ENCODE measurements at places on chromosomes 2 and 18.

DNA sequence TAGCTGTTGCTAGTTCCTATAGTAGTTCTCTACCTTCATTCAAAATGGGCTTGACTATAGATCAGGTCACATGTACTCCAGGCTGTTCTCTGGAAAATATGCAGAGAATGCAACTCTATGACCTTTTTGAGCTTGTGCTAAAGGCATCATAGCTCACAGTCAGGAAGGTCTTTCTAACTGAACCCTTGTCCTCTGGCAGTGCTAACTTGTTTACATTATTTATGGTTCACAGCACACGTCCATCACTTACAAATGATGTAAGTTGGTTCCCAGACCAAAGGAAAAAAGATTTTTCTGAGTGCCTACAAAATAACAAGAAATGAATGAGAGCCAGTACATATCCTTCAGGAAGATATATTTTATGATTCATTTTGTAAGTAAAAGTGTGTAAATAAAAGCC is 236.1 kb downstream of the GCA start:
- DNase-seq, result no peak

- DNase-seq, result no peak
Observed at GRCh38 chr2:36544638-36545338, 53.2 kb downstream of the FEZ2 start.

- no peak for DNase-seq
Observed at GRCh38 chr2:152443771-152444170, 108.8 kb downstream of the FMNL2 start.

DNA sequence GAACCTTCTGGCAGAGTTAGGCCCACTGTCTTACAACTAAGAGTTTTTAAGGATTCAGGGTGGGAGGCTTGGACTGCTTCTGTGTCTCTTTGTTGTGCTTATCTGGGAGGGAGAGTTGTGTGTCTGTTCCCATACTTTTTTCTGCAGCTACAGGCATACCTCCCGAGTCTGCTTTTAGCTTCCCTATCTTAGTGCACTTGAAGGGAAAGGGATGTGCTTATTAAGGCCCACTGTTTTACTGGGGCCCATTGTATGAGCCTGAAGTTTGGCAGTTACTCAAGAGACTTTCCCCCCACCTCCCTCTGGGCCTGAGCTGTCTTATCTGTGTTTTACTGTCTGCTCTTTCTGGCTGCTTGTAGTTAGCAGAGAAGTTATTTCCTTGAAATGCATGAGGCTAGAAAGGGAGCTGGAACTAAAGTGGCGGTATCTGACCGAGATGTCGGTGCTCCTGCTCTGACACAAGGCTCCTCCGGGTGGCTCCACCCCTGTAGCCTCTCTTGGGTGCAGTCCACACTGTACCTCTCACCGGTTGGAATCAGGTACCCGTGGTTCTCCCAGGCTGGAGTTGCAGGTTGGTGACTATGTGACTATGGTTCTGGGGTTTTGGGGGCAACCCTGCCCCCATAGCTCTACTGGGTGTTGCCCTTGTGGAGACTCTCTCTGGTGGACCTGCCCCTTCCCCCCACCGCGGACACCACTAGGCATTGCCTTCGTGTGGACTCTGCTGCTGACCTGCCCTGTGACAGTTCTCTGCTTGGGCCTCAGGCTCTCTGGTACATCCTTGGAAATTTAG is 12.9 kb downstream of the UBR3 start:
- no peak for DNase-seq

DNA sequence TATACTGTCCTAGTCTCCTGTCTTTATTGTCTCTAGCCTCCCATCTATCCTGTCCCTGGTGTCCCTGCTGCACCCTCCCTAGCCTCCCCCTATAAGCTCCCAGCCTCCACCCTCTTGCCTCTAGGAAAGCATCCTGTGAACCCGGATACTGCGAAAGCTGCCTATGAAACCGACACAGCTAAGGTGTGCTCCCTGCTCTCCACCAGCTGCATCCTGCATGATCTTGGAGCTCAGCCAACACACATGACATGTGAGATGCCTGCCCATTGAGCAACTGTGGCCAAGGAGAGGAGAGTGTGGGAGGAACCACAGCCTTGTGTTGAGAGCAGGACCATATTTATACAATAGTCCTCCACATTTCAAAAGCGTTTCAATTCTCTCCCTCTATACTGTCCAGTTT is 187.1 kb downstream of the ZBTB7C start:
- DNase-seq, result no peak

GRCh38 chr2:240564561-240565332 is 3.5 kb upstream of the RNPEPL1 start:
- peak; percentile 49 for DNase-seq

DNA sequence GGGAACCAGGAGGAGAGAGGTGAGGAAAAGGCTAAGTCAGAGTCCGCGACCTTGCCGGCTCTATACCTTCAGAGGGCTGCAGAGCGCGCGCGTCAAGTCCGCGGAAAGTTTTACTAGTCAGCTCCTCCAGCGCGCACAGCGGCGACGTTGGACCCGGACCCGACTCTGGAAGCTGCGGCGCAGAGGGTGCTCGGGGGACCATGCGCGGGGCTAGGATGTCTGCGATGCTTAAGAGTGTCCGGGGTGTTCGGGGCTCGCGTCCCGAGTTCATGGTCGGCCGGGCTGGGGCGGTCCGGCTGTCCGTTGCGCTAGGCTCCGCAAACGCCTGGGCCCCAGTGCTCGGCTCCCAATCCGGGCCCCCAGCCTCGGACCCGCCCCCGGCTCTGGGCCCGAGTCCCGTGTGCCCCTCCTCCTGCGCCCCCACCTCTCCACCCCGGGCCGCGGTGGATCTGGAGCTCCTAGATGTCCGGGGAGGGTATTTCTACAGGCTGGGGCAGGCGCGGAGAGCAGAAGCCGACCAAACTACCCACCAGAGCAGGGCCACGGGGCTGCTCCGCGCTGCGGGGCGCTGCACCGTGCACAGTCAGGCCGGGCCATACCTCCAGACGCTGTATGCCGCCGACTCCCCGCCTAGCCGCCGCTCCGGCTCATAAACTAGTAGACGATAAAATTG is at the start of gene LBX2:
TSS of gene LBX2 (minus strand) at position 337 of the 673 bp plus-strand sequence. CDS start at position 271, 66 bp downstream.
- DNase-seq, result no peak

GRCh38 chr2:26692279-26692896 is at the start of gene KCNK3:
KCNK3 (plus strand) TSS chr2:26692722; CDS start chr2:26692876, 154 bp downstream.
- no peak for DNase-seq

DNA sequence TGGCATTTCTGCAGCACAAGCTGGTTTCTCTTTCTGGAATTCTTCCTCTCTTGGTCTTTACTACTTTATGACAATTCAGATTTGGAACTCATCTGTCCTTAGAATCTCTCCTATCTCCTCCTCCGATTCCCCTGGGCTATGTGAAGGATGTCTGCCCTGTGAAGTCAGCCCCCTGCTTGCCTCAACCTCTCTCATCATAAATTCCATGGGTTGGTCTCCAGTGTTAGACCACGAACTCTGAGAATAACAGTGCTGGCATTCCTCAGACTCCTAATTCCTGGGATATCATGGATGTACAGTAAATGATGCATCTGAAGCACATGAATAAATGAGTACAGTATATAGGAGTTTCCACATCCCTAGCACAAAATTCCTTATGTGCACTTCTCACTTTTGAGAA is 21.0 kb upstream of the CYRIA start:
- no peak for DNase-seq

GRCh38 chr2:23905155-23905554 is 21.8 kb downstream of the ATAD2B start:
- no peak for DNase-seq

- peak; percentile 71 for DNase-seq
Observed at GRCh38 chr2:47907039-47907781, 912 bp upstream of the FBXO11 start.

GRCh38 chr2:225824748-225825449 is 425.4 kb downstream of the NYAP2 start:
- DNase-seq, result no peak

DNA sequence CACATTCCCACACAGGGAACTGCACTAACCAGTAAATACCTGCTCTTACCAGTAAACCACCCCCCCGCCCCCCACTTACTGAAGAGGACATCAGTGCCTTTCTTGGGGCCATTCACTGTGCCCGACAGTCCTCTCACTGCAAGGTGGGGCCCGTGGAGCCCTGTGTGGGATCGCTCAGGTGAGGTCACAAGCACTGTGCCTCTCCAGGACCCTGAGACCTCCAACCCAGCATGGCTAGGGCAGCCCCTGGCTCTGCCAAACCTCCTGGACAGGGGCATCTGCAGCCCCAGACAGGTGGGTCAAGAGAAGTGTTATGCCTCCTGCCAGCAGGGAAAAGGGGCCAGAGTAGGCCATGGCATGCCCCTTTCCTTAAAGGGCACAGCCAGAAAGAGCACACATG is 6.7 kb upstream of the NEURL3 start:
- no peak for DNase-seq

- no peak for DNase-seq
Observed at GRCh38 chr2:8389431-8390108, 292.3 kb upstream of the ID2 start.
